Fibroblast of villous mesenchyme (primary cell): ENCODE measurements at places on chromosomes 2 and 18. TPM values are rescaled to one million over a fixed set of nuclear protein-coding genes. Genes with fewer than 3 reads are reported as not detected.
A peak's percentile ranks its signal among the peaks of the same experiment; 100 is the strongest.

DNA sequence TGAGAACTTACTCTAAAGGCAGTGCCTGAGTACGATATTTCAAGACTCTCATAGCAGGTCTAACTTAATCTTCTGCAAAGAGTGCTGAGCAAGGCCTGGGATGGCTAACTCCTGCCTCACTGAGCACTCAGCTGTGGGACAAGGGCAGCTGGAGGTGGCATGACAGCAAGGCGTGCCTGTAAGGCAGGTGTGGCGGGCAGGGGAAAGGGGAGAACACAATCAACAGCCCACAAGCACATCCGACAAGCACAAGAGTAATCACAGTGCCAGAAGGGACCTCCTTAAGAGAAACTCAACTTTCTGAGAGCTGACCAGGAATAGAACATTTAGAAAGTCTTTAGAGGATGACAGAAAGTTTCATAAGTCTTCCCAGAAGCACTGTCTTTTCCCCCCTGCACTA is 42.0 kb downstream of the GPR45 start:
- no peak for DNase-seq

The SLC16A14 gene
- total RNA-seq = 1.3 and 3.5 TPM in 2 replicates

- no peak for DNase-seq
Observed at GRCh38 chr18:13235981-13236380, 17.4 kb downstream of the LDLRAD4 start.

DNA sequence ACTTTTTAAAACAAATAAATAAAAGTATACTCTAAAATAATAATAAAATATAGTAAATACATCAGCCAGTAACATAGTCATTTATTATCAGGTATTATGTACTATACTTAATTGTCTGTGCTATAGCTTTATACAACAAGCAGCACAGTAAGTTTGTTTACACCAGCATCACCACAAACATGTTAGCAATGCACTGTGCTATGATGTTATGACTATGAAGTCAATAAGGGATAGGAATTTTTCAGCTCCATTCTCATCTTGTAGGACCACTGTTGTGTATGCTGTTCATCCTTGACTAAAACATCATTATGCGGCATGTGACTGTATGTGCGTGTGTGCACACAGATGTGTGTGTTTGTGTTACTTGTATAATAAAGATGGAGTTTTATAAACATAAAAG is 137.5 kb downstream of the LYPD6B start:
- peak; percentile 45 for DNase-seq

GRCh38 chr2:81528852-81529480 is 1224.4 kb upstream of the LRRTM1 start:
- no peak for DNase-seq

- no peak for DNase-seq
Observed at GRCh38 chr2:108253106-108253505, 13.3 kb downstream of the SULT1C3 start.

The RNF144A gene
- total RNA-seq = 4.3 and 7.7 TPM in 2 replicates

DNA sequence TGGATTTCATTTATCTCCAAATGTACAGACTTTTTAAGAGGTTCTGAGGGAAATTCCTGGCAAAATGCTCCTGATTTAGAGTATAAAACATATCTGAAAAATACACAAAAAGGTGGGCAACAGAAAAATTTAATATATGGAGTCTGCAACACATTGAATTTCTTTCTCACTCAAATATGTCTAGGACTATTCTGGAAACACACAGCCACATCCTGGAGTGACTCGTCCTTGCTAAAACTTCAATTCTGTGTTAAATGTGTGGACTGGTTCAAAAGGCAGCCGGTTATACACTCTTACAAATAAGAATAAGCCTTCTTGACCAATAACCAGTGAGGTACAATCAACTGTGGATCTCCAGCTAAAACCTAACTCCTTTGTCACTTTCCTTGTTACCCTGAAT is 44.1 kb upstream of the RND3 start:
- DNase-seq = no peak

The REG3A gene
- not detected in 2 replicates for total RNA-seq

- DNase-seq = no peak
Observed at GRCh38 chr2:152175012-152175367, 573 bp downstream of the STAM2 start.

The NEU2 gene
- not detected in 2 replicates for total RNA-seq

- DNase-seq = no peak
Observed at GRCh38 chr2:26172871-26173775, at the start of gene GAREM2. GAREM2 (plus strand) TSS chr2:26173088; CDS start chr2:26173221, 133 bp downstream.

- DNase-seq = no peak
Observed at GRCh38 chr2:29733965-29734364, 187.4 kb downstream of the ALK start.

The CEBPZOS gene
- 14.8 and 19.4 TPM in 2 replicates for total RNA-seq

GRCh38 chr18:25075331-25075730 is 276.6 kb downstream of the ZNF521 start:
- no peak for DNase-seq

The DYNAP gene
- total RNA-seq = not detected in 2 replicates

- no peak for DNase-seq
Observed at GRCh38 chr18:8841781-8842485, 136.6 kb downstream of the MTCL1 start.

- peak; percentile 93 for DNase-seq
Observed at GRCh38 chr2:237474931-237475703, 11.9 kb upstream of the MLPH start.

The TMEM198 gene
- total RNA-seq = 2.6 and 2.9 TPM in 2 replicates

The HS1BP3 gene
- 25.9 and 30.3 TPM in 2 replicates for total RNA-seq

DNA sequence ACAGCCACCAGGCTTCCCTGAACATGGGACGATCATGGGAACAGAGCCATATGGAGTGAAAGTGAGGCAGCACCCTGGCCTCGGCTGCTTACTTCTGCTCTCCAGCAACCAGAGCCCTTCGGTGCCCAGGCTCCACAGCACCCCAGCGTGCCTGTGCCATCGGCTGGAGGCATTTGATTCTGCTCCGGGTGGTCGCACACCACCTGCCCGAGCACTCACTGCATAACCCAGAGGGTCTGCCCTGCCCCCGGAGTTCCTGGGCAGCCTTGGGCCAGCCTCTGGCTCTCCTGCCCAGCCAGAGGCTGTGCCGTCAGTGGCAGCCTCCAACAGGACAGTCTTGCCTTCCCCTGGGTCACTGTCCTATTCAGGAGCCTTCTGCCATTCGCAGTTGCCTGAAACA is 3.9 kb downstream of the ASTL start:
- DNase-seq = no peak

GRCh38 chr2:236949089-236949905 is 136.4 kb upstream of the COPS8 start:
- DNase-seq = no peak

The SERPINB3 gene
- not detected in 2 replicates for total RNA-seq

DNA sequence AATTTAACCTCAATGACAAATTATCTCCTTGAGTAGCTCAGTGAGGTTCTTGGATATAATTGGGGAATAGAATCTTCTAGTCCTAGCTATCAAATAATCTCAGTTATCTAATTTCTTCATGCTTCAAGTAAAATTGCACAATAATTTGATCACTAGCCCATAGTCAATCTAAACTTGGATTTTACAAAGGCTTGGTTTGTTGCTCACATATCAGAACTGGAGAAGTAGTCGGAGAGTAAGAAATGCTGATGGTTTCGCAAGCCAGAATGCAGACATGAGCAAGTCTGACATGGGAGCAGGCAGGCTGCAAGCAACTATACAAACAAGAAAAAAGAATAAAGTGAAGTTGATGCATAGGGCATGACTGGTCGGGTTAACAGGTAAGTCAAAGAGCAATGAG is 11.7 kb upstream of the PDE11A start:
- no peak for DNase-seq

GRCh38 chr2:120177001-120177621 is 46.1 kb downstream of the TMEM185B start:
- no peak for DNase-seq

DNA sequence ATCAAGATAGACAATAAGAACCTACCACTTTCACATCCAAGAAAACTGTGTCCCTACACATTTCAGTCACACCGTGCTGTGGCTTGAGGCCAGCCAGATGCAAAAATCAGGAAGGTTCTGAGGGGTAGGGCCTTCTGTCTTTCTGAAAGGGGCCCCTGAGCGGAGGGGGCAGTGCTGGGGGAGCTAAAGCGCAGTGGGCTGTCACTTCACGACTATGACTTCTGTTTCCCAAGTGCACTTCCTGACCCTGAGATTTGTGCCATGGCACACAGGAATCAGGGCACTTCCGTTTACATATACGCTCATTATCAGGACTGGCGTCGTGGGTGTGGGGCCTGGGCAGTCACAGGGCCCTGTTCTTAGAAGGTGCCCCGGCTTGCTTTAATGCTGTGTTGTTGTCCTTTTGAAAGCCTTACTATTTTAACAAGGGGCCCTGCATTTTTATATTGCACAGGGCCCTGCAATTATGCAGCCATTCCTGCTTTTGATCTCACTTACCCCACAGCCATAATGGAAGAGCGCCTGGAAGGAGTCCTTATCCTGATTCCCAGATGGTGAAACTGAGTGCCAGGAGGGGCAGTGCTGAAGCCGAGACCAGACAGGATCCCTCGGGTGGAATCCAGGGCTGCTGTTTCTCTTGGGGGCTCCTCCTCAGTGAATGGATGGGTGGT is 620 bp downstream of the NGEF start:
- DNase-seq = no peak

DNA sequence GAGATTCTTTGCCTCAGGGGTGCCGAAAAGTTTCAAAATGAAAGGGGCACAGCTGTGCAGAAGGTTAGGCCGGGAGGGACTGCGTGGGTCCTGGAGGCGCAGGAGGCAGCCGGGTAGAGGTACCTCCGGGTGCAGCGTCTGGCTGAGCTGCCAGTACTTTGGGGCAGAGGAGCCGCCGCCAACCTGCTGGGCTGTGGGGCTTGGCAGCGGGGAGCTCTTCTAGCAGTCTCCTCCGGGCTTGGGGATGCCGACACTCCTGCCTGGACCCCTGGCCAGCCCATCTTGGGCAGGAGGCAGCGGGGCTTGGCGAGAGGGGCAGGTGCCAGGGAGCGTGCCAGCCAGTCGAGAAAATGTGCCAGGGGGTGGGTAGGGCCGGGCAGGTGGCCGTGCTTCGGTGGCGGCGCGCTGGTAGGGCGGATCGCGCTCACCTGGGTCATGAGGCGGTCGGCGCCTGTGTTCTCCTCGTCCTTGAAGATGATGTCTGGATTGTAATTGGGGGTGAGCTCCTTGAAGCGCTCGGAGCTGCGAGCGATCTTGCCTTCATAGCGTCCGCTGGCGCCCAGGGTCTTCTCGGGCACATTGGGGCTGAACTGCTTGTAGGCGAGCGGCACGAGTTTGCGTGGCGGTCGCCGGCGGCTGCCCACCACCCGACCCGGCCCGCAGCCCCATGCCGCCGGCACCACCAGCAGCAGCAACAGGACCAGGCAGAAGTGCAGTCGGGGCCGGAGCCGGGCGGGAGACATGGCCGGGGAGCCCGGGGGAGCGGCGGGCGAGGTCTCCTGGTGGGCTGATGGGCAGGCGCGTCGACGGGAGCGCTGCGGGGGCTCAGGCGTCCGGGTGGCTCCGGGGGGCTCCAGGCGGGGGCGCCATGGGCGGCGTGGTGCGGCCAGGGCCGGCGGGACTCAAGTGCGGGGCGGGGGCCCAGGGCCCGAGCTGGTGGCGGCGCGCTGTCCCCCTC is 717 bp downstream of the IHH start:
- DNase-seq = no peak

- no peak for DNase-seq
Observed at GRCh38 chr18:44798433-44799048, 117.9 kb downstream of the SETBP1 start.

- peak; percentile 96 for DNase-seq
Observed at GRCh38 chr2:173210270-173211196, 134.9 kb downstream of the MAP3K20 start.

DNA sequence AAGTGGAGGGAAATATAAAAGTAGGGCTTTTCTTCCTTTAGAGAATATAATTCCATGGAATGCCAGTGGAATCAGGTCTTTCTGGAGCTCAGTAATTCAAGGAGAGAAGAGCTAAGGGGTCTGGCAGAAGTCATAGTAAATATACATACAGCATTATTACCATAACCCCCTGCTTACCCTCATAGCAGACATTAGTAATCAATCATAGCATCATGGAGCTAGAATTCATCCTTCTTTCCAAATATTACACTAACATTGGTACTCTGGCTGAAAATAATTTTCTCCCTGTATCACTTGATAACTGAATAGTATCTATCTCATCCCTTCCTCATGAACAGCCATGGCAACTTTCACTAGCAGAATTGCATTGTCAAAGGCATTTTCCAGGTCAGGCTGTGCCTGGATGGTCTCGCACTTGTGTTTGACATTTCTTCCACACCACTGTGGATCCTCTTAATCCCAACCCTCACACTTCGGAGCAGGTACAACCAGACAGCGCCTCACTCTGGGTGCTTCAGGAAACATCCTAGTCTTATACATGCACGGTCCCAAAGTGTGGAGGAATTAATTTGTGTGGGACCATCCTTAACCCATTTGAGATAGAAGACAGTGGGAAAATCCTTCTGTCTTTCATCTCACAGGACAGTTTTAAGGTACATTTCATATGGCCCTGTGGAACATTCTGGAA is 84.2 kb upstream of the SEC11C start:
- DNase-seq = no peak

DNA sequence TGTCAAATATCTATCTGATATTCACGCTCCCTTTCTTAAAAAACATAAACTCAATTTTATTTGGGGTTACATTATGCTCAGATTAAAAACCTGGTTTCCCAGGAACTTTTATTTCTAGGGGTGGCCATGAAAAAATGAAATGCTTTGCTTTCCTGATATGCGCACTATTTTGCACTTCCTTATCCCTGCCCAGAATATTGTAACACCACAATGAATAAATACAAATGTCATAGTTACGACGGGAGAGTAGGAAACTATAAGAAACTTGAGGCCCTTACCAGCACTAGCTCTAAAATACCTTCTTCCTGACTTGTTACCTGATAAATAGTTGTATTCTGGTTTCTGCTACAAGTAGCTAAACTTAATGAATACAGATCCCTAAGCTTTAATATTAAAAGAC is 475.6 kb upstream of the CWC22 start:
- DNase-seq = no peak

The LYPD6 gene
- 4.3 and 5.2 TPM in 2 replicates for total RNA-seq

DNA sequence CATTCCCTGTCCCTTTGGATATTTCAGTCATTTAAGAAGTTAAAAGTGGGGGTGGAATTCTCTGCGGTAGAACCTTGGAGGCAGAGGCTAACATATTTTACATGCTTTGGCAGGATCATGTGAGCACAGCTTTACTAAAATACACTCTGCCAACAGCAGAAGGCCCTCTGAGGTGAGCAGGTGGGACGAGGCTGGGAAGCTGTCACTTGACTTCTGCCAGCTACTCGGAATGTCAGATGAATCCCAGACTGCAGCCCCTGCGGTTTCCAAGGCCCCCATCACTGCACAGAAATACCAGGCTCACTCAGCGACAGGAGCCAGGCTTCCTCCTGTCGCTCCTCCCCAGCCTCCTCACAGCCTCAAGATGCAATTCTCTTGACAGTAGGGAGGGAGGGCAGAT is 220.9 kb upstream of the REV1 start:
- no peak for DNase-seq

The OBSL1 gene
- total RNA-seq = 67.0 and 86.8 TPM in 2 replicates
